Body of pancreas (tissue), 4 donors: ENCODE measurements at places on chromosomes 6 and 20. TPM values are rescaled to one million over a fixed set of nuclear protein-coding genes. Genes with fewer than 3 reads are reported as not detected.

MEI4 gene
- total RNA-seq, result 2.1 TPM

TCP11 gene
- total RNA-seq, result not detected

ISM1 gene
- total RNA-seq, result 3.1 TPM

PSORS1C1 gene
- 3.4 TPM for total RNA-seq

GABRR1 gene
- not detected for total RNA-seq

TRIM15 gene
- 0.52 TPM for total RNA-seq
